NCI-H146 (cell line): ENCODE measurements at places on chromosomes 16 and 17.

DNA sequence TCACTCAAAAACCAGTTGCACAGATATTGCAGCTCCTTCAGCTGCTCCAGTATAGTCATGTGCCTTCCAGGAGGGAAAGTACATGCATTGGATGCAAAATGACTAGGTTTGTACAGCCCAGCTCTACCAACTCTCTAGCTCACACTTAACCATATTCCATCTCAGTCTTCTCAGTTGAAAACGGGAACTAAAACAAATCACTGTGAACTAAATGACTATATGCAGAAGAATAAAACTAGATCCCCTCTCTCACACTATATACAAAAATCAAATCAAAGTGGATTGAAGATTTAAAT lies 24.9 kb downstream of the DCUN1D3 start:
- DNase-seq = no peak

DNA sequence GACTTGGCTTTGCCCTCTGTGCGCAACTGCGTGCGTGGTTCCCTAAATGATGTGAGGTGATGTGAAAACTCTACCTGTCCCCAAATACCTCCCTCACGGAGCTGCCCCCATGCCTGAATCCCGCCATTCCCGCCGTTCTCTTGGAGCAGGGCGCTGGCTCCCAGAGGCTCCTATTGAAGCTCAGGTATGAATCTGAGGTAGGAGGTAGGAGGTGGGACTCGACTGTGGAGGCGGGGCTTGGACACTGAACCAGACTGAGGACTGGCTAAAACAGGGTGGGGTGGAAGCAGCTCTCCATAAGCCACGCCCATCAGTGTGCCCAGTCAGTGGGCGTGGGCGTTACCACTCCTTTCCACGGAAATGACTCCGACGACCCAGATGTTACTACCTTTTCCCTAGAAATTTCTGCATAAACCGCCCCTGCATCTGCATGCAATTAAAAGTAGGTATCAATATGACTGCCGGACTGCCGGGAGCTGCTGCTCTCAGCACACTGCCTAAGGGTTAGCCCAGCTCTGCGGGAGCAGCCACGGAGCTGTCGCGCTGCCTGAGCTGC lies 41.0 kb downstream of the FOXL1 start:
- no peak for DNase-seq

- no peak for DNase-seq
Observed at GRCh38 chr16:54136276-54136625, 150.3 kb downstream of the IRX3 start.

GRCh38 chr16:11301645-11302501 lies 20.7 kb upstream of the PRM1 start:
- DNase-seq = no peak

- peak; percentile 24 for DNase-seq
Observed at GRCh38 chr16:9134739-9135138, 43.3 kb downstream of the HAPSTR1 start.

DNA sequence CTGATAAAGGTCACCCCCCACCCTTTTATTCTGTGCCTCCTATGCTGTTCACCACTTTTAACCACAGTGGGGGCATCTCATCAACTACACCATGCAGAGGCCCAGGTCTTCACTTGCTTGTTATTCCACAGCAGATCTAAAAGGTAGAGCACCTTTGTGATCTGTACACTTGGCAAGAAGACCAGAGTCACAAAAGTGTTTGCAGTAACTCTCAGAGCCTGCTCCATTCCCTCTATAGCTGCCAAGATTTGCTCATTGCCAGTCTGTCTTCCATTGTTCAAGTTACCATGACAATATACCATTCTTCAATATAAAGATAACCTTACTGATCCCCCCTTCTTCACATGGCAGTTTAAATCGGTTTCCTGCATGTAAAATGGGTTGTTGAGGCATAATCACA lies 180.0 kb downstream of the TOX3 start:
- DNase-seq = no peak

- DNase-seq = no peak
Observed at GRCh38 chr16:86502856-86503748, 7.2 kb upstream of the FOXF1 start.

GRCh38 chr16:78957317-78958100 lies 643.0 kb downstream of the MAF start:
- DNase-seq = no peak

DNA sequence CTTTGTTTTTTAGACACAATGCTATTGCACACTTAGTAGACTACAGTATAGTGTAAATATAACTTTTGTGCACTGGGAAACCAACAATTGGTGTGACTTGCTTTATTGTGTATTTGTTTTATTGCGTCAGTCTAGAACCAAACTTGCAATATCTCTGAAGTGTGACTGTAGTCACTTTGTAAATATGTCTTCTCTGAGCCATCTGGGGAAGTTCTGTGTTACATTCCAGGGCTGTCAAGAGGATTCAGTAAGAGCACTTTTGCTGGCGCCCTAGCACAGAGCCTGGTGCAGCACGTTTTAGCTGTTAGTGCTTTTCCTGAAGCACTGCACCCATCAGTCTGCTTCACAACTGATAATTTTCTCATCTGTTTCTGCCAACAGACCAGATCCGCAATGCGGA lies 73.2 kb downstream of the NT5M start:
- DNase-seq = no peak

DNA sequence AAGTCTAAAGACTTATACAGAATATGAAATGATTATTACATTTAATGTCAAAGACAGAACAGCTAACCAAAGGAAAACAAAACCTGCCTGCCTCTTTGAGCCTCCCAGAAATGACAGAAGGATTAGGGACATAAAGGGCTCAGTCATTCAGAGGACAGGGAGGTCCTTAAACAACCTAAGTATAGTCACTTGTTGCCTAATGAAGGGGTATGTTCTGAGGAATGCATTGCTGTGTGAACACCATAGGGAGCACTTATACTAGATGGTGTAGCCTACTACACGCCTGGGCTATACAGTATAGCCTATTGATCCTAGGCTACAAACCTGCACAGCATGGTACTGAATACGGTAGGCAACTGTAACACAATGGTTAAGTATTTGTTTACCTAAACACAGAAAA lies 106.4 kb downstream of the PARN start:
- DNase-seq = peak; percentile 36

DNA sequence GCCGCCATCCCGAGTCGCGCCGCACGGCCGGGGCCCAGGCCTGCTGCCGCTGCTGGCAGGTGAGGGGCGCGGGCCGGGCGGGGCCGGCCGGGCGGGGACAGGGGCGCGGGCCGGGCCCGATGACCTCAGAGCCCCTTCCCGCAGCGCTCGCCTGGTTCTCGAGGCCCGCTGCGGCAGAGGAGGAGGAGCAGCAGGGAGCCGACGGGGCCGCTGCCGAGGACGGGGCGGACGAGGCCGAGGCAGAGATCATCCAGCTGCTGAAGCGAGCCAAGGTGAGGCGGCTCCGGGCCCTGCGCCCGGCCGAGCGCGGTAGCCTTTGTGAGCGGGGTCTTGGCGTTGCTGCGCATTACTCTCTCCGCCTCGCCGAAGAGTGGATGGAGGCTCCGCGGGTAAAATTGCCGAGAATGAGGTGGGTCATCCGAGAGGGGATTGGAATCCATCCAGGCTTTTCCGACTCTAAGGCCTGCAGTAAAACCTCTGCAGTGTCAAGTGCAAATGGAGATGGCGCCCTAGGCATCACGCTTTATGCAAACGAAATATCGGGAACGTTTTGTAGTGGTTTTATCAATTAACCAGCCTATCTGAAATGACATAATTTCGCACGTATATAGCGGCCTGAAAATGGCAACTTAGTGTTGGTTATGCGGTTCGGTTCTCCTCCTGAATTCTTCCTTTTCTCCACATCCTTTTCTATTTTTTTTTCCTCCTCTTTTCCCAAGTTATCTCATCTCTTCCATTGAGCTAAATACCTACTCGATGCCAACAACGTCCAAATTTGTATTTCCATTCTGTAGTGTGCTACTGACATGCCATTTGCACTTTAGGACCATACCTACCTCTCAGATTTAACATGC lies 577 bp downstream of the TTC19 start:
- peak; percentile 72 for DNase-seq

GRCh38 chr16:72134507-72134906 lies 37.4 kb downstream of the PMFBP1 start:
- DNase-seq = no peak

DNA sequence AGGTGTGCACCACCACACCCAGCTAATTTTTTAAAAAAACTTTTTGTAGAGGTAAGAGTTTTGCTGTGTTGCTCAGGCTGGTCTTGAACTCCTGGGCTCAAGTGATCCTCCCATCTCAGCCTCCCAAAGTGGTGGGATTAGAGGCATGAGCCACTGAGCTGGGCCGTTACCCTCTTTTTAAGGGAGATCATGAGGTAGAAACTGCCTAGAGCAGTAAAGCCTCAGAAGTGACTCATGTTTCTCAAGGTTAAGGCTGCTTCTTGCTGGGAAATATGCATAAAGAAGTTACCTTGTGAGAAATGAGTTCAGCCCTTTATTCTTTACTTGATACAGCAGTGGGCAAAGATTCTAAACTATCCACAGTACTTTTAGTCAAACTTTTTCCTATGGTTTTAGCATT lies 38.2 kb downstream of the GRB2 start:
- no peak for DNase-seq

DNA sequence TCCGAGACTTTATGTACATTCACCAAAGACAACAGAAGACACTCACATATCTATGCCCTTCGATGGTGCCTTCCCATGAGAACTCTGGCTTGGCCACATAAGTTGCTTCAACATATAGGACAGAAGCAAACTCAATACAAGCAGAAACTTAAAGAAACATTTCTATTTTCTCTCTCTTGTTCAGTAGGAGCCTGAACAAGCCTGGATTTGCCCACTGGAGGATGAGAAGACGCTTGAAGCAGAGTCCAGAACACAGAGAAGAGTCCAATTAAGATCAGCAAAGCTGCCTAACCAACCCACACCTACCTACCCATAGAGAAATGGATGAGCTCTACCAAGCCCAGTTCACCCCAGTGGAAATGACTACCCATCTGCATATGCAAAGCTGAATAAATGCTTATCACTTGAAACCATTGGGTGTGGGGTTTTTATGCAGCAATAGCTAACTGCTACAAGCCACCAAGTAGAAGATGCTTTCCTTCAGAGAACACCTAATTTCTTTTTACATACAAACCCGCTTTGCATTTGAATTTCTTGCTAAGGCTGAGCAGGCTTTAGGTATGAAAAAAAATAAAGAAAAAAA lies 337.9 kb upstream of the DYNLRB2 start:
- DNase-seq = no peak

GRCh38 chr16:82992786-82993185 lies 366.0 kb downstream of the CDH13 start:
- no peak for DNase-seq

- DNase-seq = no peak
Observed at GRCh38 chr17:55959756-55960155, 193.5 kb upstream of the ANKFN1 start.

DNA sequence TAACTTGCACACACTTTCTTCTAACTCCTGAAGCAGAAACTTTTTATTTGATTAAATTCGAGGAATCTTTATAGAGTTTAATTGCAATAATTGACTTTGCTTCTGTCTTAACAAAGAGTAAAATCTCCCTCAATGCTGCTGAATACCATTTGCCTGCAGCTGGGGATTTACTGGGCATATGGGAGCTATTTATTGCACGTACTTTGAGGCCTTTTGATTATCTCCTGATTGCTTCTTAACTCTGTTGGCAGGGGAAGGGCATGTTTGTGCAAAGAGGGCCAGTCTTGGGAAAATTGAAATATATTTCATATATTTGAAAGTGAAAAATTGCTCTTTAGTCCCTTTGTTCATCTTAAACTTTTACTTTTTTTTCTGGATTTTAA lies 156.8 kb upstream of the CHMP6 start:
- DNase-seq = no peak

DNA sequence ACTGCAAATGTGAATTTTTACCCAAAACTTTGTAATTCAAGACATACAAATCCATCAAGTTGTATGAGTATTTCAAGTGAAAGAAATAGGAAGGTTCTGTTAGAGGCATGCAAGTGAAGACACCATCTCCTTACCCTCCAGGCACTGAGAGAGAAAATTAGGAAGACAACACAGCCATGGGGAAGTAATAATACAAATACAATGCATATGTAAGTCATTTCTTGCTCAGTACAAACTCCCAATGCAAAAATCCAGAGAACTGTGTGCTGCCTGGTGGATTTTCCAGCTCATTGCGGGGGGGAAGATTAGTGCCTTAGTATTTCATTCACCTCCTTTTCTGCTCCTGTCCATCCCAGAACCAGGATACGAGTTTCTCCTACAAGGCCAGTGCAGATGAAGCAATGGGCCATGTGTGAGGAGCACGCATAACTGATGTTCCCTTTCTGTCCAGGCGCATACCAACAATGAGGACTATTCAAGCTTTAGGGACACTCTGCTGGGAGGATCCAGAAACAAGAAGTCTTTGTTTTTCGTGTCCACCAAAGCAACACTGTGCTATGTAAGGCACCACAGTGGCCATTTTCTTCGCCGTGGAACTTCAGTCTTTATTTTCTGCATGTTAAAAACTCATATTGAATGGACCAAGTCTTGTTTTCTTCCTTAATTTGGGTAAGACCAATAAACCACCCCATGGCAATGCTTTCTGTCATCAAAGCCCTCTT lies 143.7 kb upstream of the RCVRN start:
- DNase-seq = no peak

DNA sequence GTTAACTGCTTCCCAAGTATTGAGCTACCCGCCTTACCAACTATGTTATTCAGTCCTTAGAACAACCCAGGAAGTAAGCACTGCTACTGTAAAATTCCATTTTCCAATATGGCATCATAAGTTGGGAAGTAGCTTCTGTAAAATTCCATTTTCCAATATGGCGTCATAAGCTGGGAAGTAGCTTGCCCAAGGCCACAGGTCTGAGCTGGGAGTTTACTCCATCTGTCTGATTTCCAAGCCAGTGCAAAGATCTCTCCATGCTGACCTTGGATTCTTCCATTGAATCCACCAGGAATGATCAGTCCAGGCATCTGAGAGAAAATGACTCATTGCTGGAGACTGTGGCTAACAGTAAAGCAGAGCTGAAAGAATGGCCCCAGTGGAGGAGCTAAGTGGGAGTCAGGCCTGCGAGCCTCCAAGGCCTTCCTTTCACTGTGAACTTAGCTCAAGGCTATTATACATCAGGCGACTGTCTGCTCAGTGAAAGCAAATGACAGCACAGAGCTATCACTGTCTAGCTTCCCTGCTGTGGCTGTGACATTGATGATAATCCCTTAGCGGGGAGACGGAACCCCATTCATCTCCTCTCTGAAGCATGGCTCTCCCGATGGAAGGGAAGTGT lies 430.4 kb downstream of the HAPSTR1 start:
- DNase-seq = no peak

- no peak for DNase-seq
Observed at GRCh38 chr16:81277541-81278080, 37.2 kb upstream of the GAN start.

- peak; percentile 72 for DNase-seq
Observed at GRCh38 chr17:48610282-48611211, at the start of gene HOXB7. TSS of gene HOXB7 (minus strand) at chr17:48611017. CDS start at chr17:48610918, 99 bp downstream.

DNA sequence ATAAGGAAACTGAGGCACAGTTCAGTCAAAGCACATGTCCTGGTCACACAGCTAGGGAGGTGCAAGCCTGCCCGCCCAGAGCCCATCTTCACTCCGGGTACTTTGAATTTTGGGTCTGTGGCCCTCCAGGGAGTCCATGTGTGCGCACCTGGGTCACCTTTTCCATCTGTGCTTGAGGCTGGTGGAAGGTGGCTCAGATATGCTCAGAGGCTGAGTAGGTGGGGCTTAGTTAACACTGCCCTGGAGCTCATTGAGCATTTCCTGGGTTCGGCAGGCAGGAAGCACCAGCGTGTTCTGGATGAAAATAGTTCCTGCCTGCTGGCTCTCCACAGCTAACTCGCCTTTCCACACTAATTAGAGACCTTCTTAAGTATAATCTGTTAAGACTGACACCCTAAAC lies 19.2 kb downstream of the FAM234A start:
- no peak for DNase-seq
